ENCODE measurements at places on chromosomes 6 and 20.

DNA sequence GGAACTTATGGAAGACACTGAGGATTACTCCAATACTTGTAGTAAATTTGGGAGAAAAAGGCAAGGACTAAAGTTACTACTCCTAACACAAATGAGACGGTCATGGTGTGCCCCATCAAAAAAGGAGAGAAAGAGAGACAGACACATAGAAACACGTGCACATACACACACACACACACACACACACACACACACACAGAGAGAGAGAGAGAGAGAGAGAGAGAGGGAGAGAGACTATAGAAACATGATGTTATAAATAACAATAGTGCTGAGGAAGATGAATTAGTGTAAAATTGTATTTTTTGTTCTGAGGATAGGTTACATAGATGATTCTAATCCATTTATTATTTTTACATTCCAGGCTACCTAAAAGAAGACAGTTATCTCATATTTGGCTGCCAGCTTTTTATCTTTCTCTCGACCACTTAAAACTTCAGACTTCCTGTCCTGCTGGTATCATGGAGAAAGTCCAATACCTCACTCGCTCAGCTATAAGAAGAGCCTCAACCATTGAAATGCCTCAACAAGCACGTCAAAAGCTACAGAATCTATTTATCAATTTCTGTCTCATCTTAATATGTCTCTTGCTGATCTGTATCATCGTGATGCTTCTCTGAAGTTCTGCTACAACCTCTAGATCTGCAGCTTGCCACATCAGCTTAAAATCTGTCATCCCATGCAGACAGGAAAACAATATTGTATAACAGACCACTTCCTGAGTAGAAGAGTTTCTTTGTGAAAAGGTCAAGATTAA lies 10.5 kb downstream of the PLN start:
- no peak for DNase-seq

- no peak for DNase-seq
Measured at GRCh38 chr20:48759631-48760245, 68.1 kb downstream of the PREX1 start.

- DNase-seq, result no peak
Measured at GRCh38 chr6:149054559-149055194, 262.8 kb upstream of the TAB2 start.

DNA sequence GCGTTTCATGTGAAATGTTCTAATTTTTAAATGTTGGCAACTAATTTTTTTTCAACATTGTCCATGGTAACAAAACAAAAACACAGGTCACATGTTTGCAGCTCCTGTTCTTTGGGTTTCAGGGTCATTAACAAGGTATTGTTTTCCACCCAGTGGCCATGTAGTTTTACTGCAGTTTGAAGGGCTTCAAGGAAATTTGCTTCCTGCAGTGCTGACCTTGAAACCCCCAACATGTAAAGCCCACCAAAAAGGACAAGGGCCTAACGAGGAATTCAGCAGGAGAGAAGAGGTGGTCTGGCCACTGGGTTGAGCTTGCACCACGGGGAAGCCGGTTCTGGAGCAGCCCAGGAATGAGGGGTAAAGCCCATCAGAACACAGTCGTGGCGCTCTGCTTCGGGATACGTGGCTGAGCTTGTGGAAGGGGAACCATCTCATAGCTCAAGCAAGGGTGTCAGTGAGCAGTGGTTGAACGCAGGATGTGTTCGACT lies 13.9 kb upstream of the KLHL31 start:
- no peak for DNase-seq

DNA sequence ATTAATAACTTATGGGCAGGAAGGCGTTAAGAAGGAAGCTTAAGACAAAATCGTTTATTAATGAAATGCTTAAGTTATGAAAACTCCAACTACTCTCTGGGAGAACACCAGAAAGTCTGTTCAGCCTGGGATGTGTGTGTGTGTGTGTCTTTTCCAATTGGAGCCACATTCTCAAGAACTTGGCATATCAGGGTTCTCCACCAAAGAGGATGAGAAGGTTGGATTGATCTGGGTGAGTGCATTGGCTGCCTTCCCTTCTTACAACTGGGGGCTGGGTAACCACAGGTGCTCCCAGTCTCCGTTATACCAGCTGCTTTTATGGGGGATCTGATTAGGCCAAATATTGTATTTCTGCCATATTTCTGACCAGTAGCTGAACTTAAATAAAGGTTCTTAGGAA lies 102.1 kb downstream of the MAN1A1 start:
- no peak for DNase-seq

GRCh38 chr6:118565311-118565960 lies 17.3 kb downstream of the PLN start:
- no peak for DNase-seq

GRCh38 chr6:113363048-113363798 lies 493.9 kb upstream of the MARCKS start:
- DNase-seq, result no peak

- no peak for DNase-seq
Measured at GRCh38 chr6:11929241-11929835, 82.8 kb upstream of the HIVEP1 start.

DNA sequence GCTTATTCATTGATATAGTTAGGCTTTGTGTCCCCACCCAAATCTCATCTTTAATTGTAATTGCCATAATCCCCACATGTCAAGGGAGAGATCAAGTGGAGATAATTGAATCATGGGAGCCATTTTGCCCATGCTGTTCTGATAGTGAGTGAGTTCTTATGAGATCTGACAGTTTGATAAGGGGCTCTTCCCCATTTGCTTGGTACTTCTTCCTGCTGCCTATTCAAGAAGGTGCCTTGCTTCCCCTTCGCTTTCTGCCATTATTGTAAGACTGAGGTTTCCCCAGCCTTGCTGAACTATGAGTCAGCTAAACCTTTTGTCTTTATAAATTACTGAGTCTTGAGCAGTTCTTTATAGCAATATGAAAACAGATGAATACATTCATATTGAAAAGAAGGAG lies 45.6 kb downstream of the CENPW start:
- no peak for DNase-seq

- no peak for DNase-seq
Measured at GRCh38 chr6:131124336-131125071, 10.8 kb upstream of the AKAP7 start.

DNA sequence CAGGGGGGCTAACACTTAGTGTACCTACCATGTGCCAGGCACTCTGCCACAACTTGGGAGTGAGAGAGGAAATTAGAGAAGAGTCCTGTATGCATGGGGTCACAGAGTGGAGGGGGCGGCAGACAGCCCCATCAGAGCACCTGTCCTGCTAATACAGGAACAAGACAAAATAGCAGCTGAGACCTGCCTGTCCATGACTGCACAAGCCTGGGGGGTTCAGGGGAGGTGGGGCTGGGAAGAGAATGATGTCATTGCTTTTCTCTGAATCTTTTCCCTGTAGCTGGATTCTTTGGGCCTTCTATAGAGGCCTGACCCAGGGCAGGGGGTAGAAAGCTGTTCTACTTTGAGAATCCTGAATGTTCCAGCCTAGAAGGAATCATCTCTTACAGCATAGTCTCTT lies 37.4 kb downstream of the FOXP4 start:
- no peak for DNase-seq

DNA sequence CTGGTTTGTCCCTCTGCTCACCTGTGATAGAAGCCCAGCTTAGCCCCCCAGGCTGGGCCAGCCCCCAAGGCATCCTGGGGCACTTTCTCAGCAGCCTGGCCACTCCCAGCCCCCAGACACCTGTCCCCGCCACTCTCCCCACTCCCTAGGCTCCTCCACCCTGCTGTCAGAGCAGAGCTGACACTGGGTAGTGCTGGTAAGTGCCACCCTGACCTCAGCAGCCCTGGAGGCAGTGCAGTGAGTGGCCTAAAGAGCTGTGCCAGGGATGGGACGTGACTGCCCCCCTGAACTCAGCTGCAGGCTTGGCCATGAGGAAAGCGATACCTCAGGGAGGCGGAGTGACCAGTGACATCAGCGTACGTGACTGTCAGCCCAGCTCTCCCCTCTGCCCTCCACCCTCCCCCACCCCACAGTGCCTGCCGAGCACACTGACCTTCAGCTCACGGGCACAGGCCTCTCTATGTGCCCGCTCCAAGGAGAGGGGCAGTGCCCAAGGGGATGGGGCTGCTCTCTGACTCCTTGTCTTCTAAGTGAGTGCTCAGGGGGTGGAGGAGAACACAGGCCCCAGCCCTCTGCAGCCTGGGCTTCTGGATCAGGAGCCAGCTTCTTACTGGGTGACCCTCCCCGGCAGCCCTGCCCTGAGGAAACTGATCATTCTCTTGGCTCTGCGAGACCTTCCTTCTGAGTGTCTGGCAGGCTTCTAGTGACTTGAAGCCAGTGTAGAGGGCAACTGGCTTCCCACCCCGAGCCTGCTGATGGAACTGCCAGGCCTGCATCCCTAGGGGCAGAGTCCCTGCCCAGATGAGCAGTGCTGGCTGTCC lies 172.7 kb downstream of the MRPL14 start:
- DNase-seq, result no peak

DNA sequence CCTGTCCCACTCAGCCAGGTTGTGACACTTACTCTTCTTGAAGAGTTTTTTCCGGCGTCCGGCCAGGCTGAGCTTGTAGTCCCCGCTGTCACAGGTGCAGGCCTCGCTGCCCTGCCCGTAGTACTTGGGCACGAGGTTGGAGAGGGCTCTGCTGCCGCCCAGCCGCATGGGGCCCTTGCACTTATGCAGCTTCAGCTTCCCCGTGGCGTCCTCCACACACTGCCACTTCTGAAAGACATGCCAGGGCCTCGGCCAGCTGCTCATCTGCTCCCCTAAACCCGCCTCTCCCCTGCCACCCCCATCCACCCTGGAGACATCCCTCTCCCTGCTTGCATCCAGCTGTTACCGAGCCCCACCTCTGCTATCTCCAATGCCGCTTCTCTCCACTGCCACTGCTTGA lies 113.1 kb downstream of the SULF2 start:
- DNase-seq, result no peak

- DNase-seq, result no peak
Measured at GRCh38 chr6:66962082-66962481, 1255.1 kb upstream of the EYS start.

DNA sequence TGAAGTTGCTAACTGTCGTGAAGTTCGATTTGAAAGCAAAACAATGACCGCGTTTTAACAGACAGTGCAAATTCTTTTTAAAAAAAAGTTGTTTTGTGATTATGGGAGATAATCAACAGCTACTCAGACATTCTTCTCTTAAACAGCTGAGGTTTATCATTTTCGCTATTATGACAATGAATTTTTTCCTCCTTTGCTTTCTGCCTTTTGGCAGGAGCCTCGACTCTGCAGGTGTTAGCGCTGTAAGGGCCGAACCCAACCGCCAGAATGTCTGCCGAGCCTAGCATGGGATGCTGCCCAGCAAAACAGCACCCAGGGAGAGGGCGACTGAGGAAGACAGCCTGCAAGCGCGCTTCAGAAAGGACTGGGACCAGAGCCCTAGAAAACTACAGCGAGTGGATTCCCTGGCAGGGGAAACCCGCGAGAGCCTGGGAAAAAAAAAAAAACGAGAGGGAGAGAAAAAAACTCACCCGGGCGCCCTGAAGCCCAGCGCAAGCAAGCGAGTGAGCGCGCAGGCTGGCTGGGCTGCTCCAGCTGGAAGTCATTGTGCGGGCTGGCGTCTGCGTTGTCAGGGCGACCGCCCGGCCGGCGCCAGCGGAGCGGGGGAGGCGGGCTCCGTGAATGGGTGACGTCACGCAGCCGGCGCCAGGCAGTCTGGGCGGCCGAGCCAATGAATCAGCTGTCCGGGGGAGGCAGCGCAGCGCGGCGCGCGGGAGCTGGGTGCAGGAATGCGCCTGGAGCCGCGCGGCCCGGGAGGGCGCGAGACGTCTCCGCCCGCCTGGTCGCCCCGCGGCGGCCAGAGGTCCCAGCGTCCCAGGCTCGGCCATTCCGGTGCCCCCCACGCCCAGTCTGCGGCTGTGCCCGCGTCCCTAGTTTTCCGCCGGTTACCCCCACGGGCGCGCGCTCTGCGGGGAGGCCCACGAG lies 32.7 kb upstream of the ID4 start:
- DNase-seq, result peak; percentile 92

GRCh38 chr6:41680182-41680965 lies 42.1 kb downstream of the MDFI start:
- no peak for DNase-seq

DNA sequence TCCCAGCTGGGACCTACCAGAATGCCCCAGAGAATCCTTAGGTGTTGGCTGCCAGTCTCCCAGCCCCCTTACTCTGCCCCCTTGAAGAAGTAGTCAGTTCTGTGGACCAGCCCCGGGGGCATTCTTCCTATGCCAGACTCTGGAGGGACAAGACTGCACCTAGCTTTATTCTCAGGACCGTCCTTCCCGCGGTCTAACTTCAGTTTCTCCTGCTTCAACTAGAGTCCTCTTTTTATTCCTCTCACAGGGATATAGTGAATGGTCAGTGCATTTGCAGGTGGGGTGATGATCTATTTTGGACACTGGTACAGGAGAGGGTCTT lies 35.9 kb upstream of the MDFI start:
- DNase-seq, result no peak

GRCh38 chr6:139979021-139979725 lies 604.7 kb upstream of the CITED2 start:
- DNase-seq, result no peak

GRCh38 chr6:162005372-162005771 lies 722.2 kb downstream of the PRKN start:
- no peak for DNase-seq

DNA sequence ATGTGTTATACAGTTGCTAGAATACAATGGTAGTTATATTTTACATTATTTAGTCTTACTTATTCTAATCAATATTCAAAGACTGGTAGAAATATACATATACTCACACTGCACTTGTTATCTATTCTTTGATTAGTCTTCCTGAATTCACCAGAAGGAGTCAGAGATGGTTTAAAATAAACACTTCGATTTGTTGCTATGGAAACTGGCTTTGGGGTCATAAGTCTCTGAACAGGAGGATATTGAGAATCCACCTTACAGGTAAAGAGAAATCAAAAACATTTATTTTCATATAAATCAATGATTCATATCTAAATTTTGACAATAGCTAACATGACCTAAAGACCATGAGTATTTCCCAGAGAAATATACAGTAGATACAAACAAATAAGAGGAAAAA lies 41.6 kb downstream of the NUP153 start:
- DNase-seq, result no peak

DNA sequence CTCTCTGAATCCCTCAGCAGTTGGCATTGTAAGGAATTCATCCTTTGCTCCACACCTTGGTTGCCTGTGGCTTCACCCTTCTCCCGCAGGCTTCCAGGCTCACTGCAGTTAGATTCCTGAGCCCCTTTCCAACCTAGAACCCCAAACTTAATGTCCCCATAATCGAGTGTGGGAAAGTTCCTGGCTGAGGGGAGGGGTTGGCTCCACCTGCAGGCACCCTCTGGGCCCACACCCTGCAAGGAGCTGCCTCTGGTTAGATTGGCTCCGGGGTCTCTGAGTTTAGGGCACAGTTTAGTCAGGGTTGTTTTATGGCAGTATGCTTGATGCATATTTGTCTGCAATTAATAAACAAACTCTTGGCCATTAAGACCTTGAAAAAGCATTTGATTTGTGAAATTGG lies 63.4 kb downstream of the MTHFD1L start:
- DNase-seq, result no peak

GRCh38 chr20:16885746-16886145 lies 137.6 kb downstream of the OTOR start:
- no peak for DNase-seq

GRCh38 chr20:38049800-38050199 lies 16.3 kb downstream of the RPRD1B start:
- no peak for DNase-seq

GRCh38 chr20:33020278-33021161 lies 10.9 kb upstream of the BPIFB6 start:
- no peak for DNase-seq
